ENCODE measurements at places on chromosomes 6 and 20.

DNA sequence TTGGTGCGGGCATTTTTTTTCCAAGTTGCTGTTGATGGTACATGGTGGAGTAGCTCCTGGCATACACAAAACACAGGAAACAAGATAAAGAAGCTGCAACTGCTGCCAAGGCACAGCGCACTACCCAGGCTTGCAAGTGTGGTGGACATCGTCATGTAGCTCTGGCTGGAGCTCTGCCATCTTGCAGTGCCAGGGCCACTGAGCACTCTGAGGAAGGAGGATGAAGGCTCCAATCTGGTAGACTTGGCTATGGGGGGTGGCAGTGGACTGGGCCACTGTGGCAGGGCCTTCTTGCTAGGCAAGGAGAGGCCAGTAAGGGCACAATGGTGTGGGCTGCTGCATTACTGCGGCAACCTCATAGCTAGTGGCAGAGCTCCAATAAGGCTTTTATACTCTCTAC lies 263.5 kb downstream of the CENPW start:
- DNase-seq = no peak

DNA sequence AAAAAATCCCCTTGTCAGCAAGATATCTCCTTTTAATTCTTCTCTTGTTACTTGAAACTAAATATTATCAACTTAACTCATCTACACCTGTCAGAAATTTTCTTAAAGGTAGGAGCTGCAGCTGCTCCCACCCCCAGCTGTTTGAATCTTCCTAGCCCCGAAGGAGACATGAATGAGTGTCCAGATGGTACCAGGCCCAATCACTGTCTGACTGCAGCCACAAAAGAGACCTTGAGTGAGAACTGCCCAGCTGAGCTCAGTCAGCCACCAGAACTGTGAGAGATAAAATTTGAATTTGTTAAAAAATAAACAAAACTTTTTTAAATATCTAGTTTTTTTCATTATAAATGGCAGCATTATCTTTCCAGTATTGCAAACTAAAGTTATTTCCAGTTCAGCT lies 84.7 kb downstream of the PRSS35 start:
- DNase-seq = no peak

- DNase-seq = no peak
Observed at GRCh38 chr6:82430611-82431010, 67.0 kb downstream of the TPBG start.

- DNase-seq = no peak
Observed at GRCh38 chr6:145036848-145037567, 698.3 kb downstream of the EPM2A start.

DNA sequence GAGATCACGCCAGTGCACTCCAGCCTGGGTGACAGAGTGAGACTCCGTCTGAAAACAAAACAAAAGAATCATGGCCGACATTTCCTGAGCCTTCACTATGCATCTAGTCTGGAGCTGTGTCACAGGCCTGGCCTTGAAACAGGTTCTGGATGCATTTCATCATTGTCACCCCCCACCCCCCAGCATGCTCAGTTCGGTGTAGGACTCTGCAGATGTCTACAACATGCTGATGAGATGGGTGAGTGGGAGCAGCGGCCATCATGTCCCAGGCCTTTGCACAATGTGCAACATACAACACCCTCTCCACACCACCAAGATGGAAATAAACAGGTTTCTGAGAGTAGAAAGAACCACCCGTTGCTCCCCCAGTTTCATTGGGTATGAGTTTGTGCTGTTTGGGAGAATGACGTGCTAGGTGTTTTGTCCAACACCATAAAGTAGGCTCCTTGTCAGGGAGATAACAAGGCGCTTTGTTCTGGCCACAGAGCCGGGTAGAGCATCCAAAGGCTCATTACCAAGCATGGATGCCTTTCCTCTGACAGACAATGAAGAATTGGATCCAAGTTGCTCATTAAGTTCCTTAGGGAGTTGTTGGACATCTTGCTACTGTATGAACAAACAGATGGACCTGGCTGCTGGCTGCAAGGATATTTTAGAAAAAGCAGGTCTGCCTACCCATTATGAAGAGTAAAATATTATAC lies 22.1 kb downstream of the SNHG17 start:
- DNase-seq = no peak

DNA sequence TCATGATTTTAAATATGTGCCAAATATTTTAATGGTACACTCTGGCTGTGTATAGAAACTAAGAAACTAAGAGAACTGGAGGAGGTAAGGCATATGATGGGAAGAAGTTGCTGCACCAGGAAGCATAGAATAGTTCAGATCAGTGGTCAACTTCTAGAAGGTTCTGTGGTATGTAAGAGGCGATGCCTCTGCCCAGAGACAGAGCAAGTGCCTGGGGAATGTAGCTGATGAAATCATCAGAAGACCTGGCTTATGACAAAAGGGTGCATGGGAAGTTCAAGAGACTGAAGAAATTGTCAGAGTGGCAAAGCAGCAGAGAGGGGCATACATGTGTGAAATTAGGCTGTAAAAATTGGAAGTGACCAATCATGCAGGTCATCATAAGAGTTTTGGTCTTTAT lies 580.8 kb downstream of the BMP2 start:
- DNase-seq = no peak

- DNase-seq = no peak
Observed at GRCh38 chr6:2990248-2990931, 9.3 kb upstream of the NQO2 start.

- no peak for DNase-seq
Observed at GRCh38 chr20:43936805-43937204, 22.2 kb downstream of the TOX2 start.

DNA sequence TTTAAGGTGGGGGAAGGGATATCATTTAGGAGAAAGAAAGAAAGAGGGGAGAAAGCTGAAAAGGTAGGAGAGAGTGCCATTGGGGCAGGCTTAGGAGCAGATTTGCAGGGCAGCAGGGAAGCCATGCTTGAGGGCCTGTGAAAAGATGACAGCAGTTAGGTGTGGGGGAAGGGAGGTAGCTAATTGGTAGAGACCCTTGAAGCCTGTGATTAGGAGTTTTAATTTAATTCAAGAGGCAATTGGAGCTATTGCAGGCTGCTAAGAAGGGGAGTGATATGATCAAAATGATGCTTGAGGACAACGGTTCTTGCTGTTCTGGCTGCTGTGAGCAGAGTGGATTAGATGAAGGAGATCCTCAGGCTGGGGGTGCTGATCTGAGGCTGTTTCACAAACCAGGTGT lies 24.5 kb upstream of the SEC63 start:
- DNase-seq = no peak

DNA sequence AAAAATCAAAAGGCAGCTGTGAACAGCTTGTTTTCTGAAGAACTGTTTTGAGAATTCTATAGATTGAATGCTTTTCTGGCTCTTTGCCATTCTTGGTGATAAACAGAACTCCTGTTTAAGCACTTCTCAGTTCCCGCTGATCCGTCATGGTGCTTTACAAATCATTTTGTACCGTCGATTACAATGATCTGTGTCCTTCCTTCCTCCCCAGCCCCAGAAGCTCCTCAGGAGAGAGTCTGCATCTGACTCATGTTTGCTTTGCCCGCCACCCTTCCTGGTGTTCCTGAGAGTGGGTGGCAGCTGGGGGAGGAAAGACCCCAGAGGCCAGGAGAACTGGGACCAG lies 538.6 kb upstream of the MARCKS start:
- peak; percentile 15 for DNase-seq

GRCh38 chr20:63009045-63009961 lies 2.5 kb upstream of the BHLHE23 start:
- peak; percentile 29 for DNase-seq

GRCh38 chr20:48706116-48706656 lies 121.6 kb downstream of the PREX1 start:
- DNase-seq = no peak

DNA sequence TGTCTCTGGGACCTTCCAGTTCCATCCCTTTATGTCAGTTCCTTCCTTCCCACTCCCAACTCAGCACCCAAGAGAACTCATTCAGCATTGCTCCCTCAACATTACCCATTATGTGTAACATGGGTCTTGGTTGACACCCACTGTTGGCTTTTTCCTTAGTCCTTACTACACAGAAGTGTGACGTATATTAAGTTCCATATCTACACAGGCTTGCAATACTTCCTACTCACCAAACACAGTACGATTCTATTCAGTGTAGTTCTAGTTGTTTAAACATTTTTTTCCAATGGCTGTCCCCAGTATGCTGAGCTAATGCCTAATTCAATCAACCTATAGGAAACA lies 37.7 kb downstream of the ARHGAP18 start:
- no peak for DNase-seq

- DNase-seq = no peak
Observed at GRCh38 chr6:159031846-159032245, 12.9 kb downstream of the TAGAP start.

- DNase-seq = no peak
Observed at GRCh38 chr6:6319952-6320811, at the start of gene F13A1. F13A1 (minus strand) TSS chr6:6320662; CDS start chr6:6318664, 1,998 bp downstream.

DNA sequence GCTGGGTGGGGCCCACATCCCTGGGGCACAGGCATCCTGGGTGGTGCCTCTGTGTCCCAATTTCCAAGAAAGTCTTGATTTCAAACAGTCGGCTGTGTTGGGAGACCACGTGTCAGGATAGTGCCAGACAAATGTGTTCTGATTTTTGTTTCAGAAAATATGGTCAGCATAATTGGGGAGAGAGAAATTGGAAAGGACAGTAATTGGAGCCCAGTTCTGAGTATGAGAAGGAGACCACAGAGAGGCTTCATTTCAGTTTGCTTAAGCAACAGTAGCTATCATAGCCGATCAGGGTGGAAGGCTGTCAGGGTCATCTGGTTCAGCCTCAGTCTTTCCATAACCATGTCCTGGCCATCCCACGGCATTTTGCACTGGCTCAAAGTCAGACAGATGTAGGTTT lies 220.7 kb downstream of the CDC5L start:
- no peak for DNase-seq

- DNase-seq = no peak
Observed at GRCh38 chr20:44460795-44461141, 14.9 kb upstream of the TTPAL start.

GRCh38 chr20:39810309-39810708 lies 848.2 kb downstream of the DHX35 start:
- no peak for DNase-seq

DNA sequence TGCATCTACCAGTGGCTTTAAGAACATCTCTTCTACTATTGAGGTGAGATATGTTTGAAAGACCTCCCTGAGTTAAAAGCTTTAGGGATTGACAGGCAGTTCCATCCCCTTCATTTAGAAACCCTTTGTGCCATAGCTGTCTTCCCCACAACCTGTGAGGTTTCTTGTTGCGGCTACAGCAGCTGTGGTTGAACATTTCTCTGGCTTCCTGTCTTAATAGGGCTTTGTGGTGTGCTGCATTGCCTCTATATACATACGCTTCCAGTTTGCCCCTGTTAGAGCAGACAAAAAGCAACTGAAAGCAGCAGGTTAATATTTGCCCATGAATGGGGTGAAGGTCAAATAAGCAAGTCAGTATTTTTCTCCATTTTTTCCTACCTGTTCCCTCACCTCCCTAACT lies 210.2 kb downstream of the TMEM200A start:
- DNase-seq = no peak

GRCh38 chr20:16321291-16321690 lies 252.0 kb downstream of the KIF16B start:
- no peak for DNase-seq

- DNase-seq = no peak
Observed at GRCh38 chr6:82419132-82419581, 55.5 kb downstream of the TPBG start.

DNA sequence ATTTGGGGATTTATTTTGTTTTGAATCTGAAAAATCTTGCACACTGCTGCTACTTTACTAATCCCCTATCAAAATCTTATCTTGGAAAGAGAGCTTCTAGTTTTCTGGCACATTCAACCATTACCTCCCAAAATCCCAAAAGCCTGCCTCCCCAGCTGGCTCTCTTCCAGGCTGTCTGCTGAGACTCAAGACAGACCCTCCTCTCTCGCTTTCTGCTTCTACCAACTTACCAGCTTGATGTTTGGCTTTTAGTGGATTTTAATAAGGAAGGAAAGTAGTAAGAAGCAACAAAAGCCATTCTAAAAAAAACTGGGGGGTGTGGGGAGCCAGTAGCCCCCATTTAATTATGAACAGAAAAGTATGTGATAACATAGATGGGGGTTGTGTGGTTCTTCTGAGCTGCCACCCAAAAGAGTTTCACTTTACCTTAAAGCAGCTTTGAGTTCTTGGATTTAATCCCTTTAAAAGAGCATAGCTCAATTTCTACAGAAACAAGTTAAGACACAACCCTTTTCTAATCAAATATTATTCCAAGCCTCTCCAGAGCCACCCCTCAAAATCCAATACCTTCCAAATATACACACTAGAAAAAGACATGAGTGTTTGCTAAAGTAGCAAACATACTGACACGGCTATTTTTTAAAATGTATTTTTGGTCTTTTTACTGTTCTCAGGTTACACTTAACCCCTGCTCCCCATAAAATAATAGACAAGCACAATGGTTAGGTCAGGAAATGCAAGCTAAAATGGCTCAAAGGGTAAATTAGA lies 71.7 kb downstream of the ATP9A start:
- no peak for DNase-seq

GRCh38 chr20:49148601-49149000 lies 39.5 kb downstream of the STAU1 start:
- no peak for DNase-seq
